ENCODE measurements at places on chromosomes 1 and 21.

DNA sequence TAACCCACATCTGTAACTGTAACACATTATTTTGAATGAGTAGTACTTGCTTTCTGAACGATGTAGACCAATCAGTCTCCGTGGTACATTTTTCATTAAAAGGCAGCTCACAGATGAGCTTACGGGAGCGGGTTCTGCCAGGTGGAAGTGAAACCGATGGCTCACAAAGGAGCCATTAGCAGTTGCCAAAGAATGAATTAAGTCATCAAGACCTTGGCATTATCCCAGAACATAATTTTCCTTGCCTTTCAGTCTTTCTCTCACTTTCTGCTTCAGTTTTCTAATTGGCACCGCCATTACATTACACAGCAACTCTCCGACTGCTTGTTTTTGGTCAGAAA is 33.5 kb upstream of the UTS2 start:
- no peak for DNase-seq

DNA sequence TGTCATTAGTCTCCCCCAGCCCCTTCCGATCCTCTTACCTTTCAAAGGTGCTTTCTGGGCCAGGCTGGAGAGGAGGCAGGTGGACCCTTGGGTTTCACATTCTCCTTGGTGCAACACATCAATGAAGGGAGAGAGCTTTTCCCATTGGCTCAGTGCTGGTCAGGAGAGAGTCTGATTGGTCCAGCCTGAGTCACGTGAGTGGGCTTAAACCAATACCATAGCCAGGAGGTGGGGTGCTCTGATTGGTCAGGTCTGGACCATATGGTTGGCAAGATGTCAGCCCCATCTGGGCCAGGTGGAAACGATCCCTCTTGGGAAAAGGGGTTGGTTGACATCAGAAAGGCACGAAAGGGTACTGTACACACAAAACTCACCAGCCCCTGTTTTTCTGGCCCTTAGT is 44.8 kb upstream of the ABCG1 start:
- DNase-seq: no peak

- no peak for DNase-seq
These were observed 6.9 kb downstream of the CAMK1G start for GRCh38 chr1:209590405-209590804.

DNA sequence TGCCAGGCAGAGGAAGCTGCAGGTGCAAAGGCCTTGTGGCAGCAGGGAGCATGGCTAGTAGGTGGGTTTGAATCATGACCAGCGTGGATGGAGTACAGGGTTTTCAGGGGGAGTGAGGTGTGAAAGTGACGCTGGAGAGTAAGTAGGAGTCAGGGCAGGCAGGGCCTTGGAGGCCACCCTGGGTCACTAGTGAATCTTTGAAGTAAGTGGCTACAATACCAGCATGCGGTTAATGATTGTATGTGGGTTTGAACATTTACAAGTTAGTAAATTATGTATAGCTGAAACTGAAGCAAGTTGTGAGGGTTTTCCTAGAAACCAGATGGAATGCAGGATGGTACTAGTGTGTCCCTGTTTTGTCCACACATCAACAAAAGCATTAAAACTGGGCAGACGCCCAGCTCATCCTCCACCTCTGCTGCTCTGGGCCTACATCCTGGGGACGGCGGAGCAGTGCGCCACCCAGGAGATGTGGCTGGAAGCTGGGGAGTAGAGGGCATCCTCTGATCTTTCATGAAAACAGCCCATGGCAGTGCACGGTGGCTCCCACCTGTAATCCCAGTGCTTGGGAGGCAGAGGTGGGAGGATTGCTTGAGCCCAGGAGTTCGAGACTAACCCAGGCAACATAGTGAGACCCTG is 41.2 kb upstream of the B3GALNT2 start:
- DNase-seq: no peak

DNA sequence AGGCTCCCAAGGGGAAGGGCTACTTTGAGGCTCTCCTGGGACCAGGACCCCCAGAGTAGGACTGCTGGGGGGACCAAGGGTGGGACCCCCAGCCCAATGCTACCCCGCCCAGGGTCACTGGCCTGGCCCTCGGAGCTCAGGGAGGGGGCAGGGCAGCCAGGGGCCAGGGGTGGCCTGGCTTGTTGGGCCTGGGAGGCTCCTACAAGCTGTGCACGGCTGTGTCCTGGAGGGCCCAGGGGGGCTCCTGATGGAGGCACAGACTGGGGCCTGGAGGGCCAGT is 2.2 kb downstream of the HES4 start:
- DNase-seq: no peak

DNA sequence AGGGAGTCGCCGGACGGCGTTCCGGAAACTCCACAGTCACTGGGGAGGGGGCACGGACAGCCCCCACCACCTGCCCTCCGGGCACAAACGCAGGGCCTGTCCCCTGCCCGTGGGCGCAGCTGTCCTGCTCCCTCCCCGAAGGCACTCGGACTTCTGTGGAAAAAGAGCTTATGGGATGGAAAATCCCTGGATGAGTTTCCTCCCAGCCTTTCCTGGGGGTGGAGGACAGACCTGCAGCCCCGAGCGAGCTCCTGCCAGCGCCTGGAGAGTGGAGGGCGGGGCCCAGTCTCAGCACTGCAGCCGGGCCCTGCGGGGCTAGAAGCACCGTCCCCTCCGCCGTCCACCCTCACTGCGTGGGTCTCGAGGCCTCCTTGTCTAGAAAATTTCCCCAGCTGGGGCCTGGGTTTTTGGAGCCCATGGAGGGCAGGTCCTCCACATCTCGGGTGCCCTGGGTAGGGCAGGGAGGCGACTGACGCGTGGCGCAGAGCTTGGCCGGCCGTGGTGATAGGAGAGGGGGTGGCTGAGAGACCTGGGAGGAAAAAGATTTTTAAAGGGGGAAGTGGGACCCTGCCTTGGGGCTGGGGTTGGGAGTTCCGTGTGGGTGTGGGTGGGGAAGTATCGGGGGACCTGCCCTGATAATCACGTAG is 6.4 kb upstream of the COL6A1 start:
- no peak for DNase-seq

- no peak for DNase-seq
These were observed 505 bp downstream of the LMNA start for GRCh38 chr1:156114919-156115513.

- no peak for DNase-seq
These were observed 579 bp upstream of the SLC19A1 start for GRCh38 chr21:45542667-45543370.

- DNase-seq: no peak
These were observed 280 bp upstream of the A3GALT2 start for GRCh38 chr1:33321178-33321577.

- no peak for DNase-seq
These were observed 36.1 kb upstream of the PDE4B start for GRCh38 chr1:65756616-65757015.

GRCh38 chr1:226806988-226807387 is 63.4 kb upstream of the PSEN2 start:
- no peak for DNase-seq

DNA sequence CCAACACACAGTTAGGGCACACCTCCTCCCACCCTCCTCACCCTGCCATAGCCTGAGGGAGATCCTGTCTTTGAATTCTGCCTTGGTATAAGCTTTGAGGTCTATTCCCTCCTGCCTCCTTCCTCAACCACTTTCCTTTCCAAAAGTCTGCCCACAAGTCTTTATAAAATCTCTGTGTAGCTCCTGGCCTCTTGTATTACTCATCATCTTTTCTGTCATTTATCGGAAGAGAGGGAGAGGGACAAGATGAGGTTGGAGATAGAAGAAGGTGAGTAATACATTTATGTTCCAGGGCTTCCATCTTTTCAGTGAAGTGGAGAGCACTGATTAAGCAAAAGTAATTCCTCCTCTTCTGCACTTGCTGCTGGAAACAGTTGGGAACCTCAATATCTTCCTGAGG is 30.5 kb upstream of the EFCAB14 start:
- no peak for DNase-seq

- no peak for DNase-seq
These were observed 18.9 kb downstream of the NPR1 start for GRCh38 chr1:153697191-153698019.

DNA sequence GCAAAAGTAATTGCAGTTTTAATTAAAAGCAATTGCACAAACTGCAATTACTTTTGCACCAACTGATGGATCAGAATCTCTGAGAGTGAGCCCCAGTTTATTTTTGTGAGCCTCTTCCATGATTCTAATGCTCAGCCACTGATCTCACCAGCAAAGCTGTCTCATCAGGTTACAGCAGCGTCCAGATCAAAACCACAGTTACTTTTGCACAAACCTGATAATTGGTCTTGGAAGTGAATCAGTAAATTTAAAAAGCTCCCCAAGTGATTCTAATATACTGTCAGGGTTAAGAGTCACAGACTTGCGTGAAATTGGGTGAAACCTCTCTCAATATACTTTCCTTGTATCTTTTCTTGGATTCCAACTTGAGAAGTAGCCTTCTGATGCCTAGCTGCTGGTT is 13.5 kb upstream of the CR2 start:
- no peak for DNase-seq

DNA sequence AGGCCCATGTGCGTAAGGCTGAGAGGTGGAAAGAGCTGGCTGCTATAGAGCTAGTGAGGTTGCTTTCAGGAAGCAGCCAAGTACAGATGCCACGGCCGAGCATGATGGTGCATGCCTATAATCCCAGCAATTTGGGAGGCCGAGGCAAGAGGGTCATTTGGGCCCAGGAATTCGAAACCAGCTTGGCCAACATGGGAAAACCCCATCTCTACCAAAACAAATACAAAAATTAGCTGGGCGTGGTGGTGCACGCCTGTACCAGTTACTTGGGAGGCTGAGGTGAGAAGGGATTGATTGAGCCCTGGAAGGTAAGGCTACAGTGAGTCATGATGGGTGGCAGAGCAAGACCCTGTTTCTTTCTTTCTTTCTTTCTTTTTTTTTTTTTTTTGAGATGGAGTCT is 2.7 kb downstream of the CCDC24 start:
- no peak for DNase-seq

GRCh38 chr1:243903895-243904294 is 53.9 kb upstream of the AKT3 start:
- no peak for DNase-seq

- no peak for DNase-seq
These were observed 263.2 kb downstream of the TM2D1 start for GRCh38 chr1:61461406-61462384.

GRCh38 chr1:35661474-35661795 is 20.1 kb upstream of the PSMB2 start:
- DNase-seq: no peak

GRCh38 chr1:233865902-233866301 is 38.6 kb upstream of the SLC35F3 start:
- DNase-seq: no peak

- no peak for DNase-seq
These were observed 80.0 kb downstream of the USP25 start for GRCh38 chr21:15809818-15810217.

All from T follicular helper cell (primary cell).